ENCODE measurements at places on chromosomes 13 and 19.
A peak's percentile ranks its signal among the peaks of the same experiment; 100 is the strongest.

- DNase-seq, result no peak
Observed at GRCh38 chr19:33772858-33773180, 23.9 kb upstream of the KCTD15 start.

- no peak for DNase-seq
Observed at GRCh38 chr19:13301627-13302334, 151.6 kb downstream of the IER2 start.

DNA sequence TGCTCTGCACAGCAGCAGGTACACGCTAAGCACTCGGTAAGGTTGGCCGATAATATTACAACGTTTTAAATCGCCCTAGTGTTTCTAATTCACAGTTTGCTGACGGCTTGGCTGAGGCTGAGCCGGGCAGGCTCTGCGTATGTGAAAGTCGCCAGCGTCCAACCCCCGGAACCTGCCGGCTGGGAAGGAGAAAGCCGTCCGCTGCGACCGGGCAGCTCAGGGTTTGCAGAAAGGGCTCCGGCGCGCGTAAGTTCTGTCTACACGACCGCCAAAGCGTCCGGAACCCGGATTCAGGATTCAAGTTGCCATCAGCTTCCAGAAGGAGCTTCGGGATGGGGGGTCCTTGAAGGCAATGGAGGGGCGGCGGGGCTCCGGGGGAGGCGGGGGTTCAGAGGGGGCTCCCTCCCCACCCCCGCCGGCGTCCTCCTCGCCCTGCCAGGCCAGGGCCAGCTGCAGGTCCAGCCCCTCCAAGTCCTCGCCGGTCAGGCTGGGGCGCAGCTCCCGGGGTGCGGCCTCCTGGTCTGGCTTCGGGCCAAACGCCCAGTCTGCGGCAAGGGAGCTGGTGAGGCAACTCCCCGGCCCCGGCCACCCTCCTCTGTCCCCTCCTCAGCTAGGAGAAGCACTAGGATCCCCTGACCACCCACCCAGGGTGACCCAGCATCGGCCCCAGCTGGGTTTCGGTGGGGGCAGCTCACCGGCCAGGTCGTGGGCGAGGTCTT, 575 bp downstream of the SMIM44 start:
- DNase-seq, result no peak

- no peak for DNase-seq
Observed at GRCh38 chr13:64866331-64866730, 2363.8 kb downstream of the PCDH9 start.

- DNase-seq, result peak; percentile 63
Observed at GRCh38 chr13:89695343-89696257, 1651.9 kb upstream of the MIR17HG start.

DNA sequence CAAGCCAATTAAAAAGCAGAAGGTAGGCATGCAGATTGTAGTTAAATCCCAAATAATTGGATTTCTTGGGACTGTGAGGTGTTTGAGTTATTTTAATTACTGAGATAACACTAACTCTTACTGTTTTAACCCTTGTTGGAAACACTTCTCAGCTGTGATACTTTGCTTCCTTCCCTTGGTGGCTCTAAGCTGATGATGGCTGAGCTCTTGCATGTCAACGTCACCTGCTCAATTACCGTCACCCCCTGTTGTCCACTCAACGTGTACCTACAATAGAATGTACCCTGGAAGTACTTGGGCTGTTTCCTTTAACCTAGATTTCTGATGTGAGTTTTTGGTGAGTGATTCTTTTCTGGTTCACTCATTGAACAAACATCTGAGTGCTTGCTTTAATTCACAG, 303.4 kb downstream of the SLC7A1 start:
- DNase-seq, result no peak

DNA sequence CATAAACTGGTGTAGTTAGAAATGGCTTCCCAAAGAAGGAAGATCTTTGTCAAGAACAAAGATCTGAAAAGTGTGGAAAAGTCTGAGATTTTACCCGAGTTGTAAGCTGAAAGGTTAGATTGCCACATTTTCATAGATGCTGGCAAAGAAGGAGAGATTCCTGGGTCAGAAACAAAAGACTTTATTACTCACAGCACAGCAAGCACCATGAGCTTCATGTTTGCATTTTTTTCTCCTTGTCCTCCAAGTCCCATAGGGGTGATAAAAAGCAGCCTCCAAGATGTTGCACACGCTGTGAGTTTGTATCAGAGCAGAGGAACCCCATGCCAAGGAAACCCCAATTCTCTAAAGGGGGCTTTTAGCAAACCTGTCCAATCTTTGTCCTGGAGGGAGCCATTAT, 29.3 kb downstream of the MZT1 start:
- DNase-seq, result no peak

DNA sequence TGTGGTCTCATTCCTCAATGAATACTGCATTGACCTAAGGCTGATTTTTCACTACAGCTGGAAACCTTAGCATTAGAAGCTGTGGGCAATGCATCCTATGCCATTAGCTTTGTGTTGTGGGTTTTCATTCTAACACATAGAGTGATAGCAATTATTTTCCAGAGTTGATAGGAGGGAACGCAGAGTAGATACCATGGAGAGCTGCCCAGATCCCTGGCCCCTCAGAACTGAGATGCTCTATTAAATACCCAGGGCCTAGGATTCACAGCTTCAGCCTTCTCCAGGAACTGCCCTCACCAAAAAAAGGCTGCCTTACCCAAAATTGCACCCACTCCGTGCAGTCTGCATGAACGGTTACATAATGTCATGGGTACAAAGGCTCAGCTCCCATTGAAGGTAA, 444.4 kb downstream of the SUCLA2 start:
- no peak for DNase-seq

GRCh38 chr13:43191546-43191945, 168.2 kb downstream of the DNAJC15 start:
- DNase-seq, result no peak

DNA sequence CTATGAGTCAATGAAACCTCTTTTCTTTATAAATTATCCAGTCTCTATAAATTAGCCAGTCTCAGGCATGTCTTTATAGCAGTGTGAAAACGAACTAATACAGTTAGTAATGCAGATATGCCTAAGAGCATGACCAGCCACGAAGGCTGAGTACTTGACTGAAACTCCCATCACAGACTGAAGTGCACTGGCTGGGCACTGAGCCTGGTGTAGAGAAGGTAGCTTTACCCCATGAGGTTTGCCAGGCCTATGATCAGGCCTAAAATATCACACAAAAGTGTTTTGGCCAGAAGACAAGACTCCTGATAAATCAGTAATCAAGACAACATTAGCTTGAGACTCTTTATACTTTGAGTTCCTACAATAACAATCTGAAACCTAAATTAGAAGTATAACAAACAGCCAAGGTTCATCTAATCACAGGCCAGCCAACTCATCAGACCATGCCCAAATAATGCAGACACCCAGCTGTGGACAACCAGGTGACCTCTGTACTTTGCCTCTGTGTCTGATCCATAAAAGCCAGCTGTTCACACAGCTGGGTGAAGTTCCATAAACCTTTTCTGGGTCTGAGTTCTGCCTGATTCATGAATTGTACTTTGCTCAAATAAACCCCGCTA, 771.8 kb upstream of the SLITRK1 start:
- no peak for DNase-seq

DNA sequence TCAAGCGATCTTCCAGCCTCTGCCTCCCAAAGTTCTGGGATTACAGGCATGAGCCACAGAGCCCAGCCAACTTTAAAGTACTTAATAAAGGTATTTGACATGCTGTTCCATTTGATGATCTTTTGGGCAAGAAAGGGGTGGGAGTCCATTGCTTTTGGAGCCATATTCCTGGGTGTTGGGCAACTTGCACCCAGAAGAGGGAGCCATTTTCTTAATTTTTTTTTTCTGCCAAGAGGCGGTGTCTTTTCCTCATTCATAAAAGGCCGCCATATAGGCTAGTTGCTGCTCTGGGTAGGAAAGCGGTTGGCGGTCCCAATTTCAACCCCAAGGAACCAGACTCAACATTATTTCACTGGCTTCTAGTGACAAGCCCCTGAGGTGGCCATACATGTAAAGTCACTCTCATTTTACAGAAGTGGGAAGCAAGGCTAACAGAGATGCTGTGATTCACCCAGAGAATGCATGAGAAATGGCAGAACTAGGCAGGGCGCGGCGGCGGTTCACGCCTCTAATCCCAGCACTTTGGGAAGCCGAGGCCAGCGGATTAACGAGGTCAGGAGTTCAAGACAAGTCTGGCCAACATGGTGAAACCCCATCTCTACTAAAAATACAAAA, 139.6 kb downstream of the CACNA1A start:
- peak; percentile 26 for DNase-seq

GRCh38 chr19:38317104-38317612, 1.4 kb upstream of the YIF1B start:
- DNase-seq, result no peak

- DNase-seq, result peak; percentile 76
Observed at GRCh38 chr13:34155931-34156607, 338.1 kb downstream of the RFC3 start.

DNA sequence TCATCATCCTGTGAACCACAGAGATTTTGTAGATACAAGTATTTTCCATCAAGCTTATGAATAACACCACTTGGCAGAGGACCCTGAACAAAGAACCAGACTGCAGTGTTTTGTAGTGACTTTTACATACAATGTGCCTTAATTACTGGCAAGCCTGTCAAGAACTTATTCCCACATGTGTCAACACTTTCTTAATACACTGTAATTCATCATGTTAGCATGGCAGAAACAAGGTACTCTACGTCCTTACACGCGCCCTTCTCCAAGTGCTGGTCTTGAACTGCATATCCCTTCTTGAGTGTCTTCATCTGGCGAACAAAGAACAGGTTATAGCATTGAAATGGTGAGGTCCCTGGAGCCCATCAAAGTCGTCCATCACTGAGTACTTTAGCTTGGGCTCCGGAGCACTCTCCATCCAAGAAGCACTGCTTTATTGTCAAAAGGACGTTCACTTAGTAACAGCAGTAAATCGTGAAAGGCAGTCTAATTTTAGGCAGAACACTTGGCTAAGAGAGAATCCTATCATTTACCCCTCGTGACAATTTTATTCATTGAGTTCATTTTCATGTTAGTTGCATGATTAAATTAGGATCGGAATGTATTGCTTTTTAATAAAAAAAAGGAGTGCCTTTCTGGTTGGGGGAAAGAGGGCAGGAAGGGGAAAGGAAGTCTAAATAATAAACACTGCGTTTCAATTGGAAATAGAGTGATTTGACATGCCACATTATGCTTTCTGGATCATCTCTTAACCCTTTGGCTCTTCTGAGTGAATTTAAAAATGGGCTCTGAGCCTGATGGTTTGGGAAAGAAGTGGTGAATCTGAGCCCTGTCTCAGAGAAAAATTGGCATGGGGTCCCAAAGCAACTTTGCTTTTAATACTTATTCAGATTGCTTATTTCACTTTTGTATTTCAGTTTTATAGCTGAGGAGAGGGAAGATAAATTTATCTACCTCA, 376.1 kb downstream of the DLEU7 start:
- DNase-seq, result no peak

DNA sequence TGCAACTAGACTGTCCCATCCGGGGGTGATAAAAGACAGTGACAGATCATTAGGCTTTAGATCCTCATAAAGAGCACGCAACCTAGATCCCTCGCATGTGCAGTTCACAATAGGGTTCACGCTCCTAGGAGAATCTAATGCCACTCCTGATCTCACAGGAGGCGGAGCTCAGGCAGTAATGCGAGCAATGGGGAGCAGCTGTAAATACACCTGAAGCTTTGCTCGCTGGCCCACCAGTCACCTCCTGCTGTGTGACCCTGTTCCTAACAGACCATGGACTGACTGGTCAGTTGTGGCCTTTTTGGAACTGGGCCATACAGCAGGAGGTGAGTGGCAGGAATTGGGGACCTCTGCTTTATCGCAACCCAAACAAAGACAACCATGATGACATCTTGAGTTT, 173.2 kb downstream of the DLEU7 start:
- no peak for DNase-seq

DNA sequence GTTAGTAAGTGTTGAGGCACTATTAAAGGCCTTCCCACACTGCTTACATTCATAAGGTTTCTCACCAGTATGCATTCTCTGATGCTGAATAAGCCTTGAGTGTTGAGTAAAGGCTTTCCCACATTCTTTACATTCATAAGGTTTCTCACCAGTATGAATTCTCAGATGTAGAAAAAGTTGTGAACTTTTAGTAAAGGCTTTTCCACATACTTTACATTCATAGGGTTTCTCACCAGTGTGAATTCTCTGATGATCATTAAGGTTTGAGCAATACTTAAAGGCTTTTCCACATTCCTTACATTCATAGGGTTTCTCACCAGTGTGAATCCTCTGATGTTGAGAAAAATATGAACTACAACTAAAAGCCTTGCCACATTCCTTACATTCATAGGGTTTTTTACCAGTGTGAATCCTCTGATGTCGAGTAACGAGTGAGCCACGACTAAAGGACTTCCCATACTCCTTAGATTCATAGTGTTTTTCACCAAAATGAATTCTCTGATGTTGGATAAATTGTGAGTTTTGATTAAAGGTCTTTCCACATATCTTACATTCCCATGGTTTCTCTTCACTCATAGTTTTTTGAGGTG, 24.2 kb downstream of the ZNF829 start:
- DNase-seq, result no peak

DNA sequence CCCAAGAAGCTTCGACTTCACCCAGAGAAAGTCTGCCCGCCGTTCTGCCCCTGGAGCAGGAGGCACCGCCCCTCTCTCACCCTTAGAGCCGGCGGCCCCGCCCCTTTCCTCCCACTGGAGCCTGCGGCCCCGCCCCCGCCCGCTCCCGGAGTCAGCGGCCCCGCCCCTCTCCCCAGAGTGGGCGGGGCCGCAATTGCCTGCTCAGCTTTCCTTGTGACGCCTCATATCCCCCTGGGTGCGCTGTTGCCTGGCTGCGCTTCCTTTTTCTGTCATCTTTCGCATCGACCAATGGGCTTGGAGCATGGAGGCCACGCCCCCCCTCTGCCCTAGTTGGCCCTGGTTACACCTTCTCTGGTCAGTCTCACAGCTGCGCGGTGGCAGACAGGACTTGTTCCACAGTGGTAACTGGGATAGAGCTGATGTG, 38.2 kb upstream of the ZNF492 start:
- no peak for DNase-seq

DNA sequence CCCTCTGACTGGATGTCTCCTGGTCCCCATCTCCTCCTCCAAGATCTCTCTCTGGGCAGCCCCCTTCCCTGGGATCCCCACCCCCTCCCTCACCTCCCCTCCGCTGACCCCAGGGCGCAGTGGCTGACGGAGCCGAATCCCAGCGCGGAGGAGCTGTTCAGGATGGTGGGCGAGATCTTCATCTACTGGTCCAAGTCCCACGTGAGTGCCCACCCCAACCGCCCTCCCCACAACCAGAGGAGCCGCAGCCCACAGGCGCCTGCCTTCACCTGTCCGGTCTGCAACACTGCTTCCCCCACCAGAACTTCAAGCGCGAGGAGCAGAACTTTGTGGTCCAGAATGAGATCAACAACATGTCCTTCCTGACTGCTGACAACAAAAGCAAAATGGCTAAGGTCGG, 89.4 kb downstream of the RYR1 start:
- no peak for DNase-seq

- peak; percentile 77 for DNase-seq
Observed at GRCh38 chr13:54029226-54029625, 1000.6 kb downstream of the OLFM4 start.

- DNase-seq, result no peak
Observed at GRCh38 chr19:18596752-18597157, 8.2 kb downstream of the REX1BD start.

All from epithelial cell of esophagus (primary cell).